ENCODE measurements at places on chromosomes 5 and 9.

- DNase-seq: no peak
Observed at GRCh38 chr9:91817493-91818224, 132.4 kb downstream of the ROR2 start.

DNA sequence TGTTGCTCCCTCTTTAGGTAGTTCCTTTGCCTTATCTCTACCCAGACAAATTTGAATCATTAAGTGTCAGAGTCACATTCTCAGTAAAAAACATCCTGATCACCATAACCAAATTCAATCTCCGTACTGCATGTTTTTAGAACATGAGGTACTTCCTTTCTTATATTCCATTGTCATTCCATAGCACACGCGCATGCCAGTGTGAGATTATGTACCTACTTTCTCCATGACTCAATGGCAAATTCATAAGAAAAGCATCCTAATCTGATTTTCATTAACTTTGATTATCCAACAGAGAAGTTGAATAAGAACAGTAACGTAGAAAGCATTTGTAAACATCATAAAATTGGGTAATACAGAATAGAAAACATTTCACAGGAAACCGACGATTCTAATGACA lies 1118.6 kb upstream of the CDH9 start:
- DNase-seq: no peak

GRCh38 chr5:126619781-126620180 lies 19.0 kb downstream of the PHAX start:
- DNase-seq: no peak

GRCh38 chr5:76528547-76529331 lies 94.5 kb downstream of the F2RL2 start:
- DNase-seq: no peak

- no peak for DNase-seq
Observed at GRCh38 chr5:17438027-17438426, 60.0 kb upstream of the TAF11L2 start.

DNA sequence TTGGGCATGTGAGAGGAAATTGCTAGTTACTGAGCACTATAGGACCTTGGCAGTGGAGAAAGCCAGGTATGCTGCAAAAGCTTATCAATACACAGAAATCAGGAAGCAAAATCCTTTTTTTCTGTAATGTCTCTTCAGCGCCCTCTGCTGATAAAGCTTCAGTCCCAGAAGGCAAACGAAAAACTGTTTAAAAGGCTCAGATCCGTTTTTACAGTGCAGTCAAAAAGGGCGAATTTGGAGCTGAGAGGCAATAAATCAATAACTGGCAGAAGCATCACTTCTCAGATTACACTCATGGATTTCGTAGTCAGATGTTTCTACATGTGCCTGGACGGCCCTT lies 1.1 kb upstream of the MAN2A1 start:
- no peak for DNase-seq

- no peak for DNase-seq
Observed at GRCh38 chr5:119171686-119172085, 100.8 kb downstream of the DMXL1 start.

DNA sequence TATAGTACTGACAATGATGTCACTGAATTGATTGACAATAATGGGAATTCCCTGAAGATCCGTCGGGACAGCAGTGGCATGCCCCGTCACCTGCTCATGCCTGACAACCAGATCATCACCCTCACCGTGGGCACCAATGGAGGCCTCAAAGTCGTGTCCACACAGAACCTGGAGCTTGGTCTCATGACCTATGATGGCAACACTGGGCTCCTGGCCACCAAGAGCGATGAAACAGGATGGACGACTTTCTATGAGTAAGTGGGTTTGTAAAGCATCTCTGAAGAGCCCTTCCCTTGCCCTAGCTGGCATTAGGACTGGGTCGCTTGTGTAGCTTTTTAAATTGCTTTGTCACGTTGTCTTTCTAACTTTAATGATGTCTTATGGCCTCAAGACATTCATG lies 72.7 kb upstream of the WWC1 start:
- DNase-seq: no peak

GRCh38 chr5:39218482-39219402 lies 621 bp downstream of the FYB1 start:
- DNase-seq: no peak

DNA sequence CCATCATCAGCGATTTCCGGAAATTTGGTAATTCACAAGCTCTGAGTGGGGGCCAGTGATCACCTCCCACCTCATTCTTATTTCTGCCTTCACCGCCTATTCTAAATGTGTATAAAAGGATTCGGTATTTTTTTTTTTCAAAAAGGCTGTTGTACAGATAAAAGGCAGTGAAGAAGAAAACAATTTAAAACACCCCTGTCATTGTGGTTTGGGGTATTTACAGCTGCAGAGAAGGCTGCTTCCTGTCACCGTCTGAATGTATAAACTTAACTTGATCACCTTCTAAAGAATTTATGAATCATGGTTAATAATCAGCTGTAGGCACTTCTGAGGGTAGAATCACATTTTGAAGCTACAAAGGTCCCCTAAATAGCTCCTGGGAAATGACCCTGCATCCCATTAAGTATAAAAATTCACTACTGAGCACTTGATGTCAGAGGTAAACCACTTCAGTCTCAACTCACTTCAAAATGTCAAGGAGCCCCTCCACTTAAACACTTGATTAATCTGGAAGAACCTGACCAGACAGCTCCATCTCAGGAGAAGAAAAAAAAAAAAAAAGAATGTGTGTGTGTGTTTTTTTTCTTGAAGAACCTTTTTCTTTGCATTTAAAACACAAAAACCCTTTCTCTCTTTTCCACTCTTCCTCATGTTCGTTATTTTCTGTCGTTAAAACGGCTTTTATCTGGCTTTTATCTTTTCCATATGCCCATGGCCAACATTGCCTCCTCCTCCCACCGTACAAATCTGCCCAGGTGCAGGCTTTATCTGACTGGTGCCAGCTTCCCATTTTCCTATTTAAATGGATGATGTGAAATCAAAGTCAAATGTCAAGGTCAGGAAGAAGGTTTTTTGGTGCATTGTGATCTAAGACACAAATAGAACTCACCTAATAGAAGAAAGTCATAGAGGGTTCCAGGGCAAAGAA lies 291.2 kb downstream of the IRX1 start:
- DNase-seq: no peak

DNA sequence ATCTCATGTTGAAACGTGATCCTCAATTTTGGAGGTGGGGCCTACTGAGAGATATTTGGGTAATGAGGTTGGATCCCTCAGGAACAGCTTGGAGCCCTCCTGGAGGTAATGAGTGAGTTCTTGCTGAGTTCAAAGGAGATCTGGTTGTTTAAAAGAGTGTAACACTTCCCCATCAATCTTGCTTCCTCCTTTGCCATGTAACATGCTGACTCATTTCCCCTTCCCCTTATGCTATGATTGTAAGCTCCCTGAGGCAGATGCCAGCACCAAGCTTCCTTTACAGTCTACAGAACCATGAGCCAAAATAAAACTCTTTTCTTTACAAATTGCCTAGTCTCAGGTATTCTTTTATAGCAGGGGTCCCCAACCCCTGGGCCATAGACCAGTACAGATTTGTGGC lies 352.3 kb downstream of the SLCO4C1 start:
- no peak for DNase-seq

GRCh38 chr5:40623480-40624420 lies 56.0 kb upstream of the PTGER4 start:
- no peak for DNase-seq

- no peak for DNase-seq
Observed at GRCh38 chr5:135124724-135125123, 90.7 kb upstream of the PITX1 start.

- DNase-seq: peak; percentile 87
Observed at GRCh38 chr5:78648359-78649210, at the start of gene LHFPL2. LHFPL2 (minus strand) TSS chr5:78648772; CDS start chr5:78510213, 138,559 bp downstream.

DNA sequence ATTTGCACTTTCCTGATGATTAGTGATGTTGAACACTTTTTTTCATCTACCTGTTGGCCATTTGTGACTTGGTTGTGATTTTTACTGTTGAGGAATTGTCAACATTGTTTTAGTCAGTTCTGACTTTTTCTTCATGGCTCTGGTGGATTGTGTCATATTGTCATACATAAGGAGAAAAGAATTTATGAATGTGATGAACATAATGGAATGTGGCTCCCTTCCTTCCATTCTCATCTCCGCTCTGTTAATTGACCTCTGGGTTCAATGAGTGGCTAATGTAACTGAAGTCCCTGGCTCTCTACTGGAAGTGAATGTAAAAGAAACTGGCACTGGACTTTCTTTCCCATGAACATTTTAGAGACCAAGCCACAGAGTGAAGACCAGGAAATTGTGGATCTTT lies 49.2 kb downstream of the KIAA1958 start:
- DNase-seq: no peak

DNA sequence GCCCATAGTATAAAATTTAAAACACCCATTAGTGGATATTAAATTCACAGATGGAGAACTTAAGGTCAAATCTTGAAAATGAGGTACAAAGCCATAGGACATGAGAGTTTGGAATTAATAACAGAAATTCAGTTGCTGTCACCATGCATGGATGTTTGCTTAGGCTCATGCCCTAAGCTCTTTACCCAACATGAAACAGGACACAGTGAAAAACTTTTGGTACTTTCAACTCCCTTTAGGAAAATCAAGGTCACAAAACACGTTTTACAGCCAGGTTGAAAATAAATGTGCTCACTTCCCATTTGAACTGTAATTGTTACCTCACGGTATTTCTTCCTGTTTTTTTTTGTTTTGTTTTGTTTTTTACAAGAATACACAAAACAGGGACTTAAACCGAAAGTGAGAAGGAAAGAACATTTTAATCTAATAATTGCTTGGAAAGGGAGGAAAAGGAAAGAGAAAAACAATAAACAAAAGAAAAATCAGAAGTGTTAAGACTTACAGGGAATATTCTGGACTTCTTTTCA lies 6.1 kb upstream of the TOPORS start:
- DNase-seq: no peak

GRCh38 chr9:124285903-124286291 lies 28.1 kb downstream of the NEK6 start:
- DNase-seq: peak; percentile 80

DNA sequence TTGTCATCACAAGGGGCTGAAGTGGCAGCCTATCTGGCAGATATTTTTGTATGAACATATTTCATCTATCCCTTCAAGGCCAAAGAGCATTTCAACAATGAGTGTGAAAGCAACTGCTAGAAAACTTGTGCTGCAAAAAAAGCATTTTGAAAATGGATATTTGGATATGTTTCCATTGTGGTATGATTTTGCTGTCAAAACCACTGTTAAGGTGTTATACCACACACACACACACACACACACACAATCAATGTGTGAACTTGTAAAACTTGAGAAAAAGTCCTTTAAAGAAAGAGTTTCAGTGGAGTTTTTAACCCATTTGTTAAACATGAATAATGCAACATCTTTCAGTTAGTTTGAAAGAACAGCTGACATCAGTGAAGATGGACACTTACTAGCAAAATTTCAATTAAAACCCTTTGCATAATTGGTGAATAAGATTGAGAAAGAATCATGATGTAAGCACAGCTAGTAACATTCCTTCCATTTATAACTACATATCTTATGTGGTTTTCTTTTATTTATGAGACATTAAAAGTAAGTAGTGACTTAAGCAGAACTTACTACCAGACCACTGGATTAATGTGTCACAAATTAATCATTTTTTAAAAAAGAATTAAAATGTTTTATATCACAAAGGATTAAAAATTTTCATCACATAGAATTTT lies 182.6 kb upstream of the GNA14 start:
- no peak for DNase-seq

DNA sequence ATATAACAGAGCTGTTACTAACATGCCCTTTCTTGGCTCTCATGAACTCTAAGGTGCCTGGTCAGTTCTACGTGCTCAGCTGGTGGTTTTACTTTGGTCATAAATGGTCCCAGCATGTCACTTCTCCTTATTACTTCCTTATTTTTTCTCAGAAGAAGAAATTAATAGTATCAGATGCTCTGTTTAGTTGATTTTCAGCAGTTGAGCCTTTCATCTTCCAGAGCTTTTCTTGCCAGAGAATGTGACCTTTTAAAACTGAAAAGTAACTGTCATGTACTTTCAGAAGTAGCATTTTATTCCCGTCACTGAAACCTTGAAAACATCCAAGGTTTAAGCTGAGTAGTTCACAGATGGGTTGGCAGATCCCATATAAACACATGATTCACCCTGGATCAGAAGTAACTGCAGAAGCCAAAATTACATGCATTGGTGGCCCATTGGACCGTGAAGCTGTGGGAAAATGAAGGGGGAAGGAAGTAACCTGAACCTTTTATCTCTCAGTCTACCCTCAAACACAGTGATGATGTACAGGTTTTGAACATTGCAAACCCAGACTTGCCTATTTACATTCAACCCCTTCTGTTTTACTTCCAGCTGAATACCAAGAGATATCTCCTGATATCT lies 50.5 kb downstream of the HACD4 start:
- DNase-seq: no peak

GRCh38 chr5:92560698-92561401 lies 1020.2 kb downstream of the NR2F1-AS1 start:
- DNase-seq: no peak

DNA sequence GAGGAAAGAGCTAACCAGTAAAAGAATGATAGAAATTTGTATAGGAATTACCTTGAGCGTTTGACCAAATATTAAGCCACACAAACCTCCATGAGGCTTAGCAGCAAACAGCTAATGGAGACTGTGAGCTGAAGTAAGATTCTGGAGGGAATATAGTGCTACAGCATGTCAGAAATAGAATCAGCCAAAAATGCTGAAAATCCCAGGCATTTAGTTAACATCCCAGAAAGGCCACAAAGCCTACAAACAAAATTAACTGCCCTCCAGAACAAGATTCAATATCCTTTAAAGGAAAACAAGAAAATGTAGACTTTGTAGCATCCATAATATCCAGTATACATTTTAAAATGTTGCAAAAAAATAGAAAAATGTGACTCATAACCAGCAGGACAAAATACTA lies 257.8 kb upstream of the TUSC1 start:
- DNase-seq: no peak

DNA sequence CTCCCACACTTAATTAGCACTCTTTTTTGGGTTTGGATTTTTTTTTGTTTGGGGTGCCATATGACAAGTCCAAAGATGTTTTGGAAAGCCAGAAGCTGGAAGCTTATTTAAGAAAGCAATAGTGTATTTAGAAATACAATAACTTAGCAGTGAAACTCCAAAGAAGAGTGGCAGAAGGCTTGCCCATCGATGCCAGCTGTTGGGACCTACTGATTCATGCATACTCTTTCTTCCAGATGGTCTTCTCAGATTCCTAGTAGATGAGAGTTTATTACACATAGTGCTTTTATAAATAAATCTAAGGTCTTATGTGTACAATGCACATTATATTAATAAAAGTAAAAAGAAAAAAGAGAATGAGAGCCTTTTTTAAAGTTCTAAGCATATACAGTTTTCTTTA lies 374.6 kb downstream of the OSTF1 start:
- DNase-seq: no peak

- no peak for DNase-seq
Observed at GRCh38 chr9:132903574-132904492, 25.1 kb downstream of the SPACA9 start.

DNA sequence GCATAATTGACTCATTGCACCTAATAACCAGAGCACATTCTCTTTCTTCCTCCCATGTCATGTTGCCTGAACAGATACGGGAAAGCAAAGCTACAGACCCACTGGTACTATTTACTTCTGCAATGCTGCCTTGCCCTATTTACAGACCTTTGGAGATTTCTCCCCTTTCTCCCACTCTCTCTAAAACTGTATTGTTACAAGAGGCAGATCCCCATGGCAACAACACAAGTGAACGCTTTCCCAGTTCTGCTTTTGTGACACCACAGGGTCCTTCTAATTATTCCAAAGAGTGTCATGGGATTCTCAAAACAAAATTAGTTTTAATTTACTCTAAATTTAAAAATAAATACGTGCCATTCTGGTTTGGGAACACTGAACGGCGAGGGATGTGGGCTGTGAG lies 104.7 kb downstream of the KCTD16 start:
- DNase-seq: no peak

GRCh38 chr5:7910738-7911428 lies 41.9 kb downstream of the MTRR start:
- no peak for DNase-seq

All from left cardiac atrium (tissue), 4 donors.